ENCODE measurements at places on chromosomes 2 and 18.

DNA sequence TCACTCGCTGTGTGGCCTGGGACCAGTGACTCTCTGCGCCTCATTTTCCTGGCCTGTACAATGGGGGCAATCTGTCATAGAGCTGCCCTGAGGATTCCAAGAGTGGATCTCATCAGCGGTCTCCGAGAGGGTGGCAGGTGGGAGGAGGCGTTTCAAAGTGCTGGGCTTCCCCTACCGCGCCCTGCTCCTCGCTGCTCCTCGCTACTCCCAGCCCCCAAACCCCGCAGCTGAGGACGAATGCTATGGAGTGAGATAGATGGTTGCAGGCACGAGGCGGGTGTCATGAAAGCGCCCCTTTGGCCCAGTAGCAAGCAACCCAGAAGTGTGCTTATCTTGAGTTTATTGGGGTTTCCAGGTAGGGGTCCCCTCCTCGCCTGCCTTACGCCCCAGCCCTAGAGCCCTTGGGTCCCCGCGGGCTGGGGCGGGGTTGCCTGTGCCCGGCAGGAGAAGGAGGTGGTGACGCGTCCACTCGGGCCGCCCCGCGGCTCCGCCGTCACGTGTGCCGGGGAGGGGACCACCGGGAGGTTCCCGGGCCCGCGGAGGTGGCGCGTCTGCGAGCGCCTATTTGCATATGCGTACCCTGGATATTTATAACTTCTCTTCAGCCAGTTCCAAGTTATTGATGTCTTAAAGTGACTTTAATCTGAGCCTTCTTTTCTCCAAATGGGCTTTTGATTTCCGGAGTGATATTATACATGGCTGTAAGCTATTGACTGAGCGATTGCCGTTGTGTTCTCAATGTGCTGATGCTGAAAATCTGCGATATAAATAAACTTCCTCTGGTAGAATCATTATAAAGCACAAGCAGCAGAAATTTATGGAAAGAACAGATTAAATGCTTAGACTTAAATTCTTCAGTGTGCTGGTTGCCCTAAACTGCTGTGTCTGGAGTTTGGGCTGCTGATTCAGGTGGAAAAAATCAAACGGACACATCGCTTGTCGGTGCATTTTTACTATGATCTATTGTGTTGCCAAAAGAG is 263.7 kb downstream of the ATAD2B start:
- DNase-seq, result no peak

GRCh38 chr2:74415762-74416395 is 5.5 kb downstream of the C2orf81 start:
- no peak for DNase-seq

DNA sequence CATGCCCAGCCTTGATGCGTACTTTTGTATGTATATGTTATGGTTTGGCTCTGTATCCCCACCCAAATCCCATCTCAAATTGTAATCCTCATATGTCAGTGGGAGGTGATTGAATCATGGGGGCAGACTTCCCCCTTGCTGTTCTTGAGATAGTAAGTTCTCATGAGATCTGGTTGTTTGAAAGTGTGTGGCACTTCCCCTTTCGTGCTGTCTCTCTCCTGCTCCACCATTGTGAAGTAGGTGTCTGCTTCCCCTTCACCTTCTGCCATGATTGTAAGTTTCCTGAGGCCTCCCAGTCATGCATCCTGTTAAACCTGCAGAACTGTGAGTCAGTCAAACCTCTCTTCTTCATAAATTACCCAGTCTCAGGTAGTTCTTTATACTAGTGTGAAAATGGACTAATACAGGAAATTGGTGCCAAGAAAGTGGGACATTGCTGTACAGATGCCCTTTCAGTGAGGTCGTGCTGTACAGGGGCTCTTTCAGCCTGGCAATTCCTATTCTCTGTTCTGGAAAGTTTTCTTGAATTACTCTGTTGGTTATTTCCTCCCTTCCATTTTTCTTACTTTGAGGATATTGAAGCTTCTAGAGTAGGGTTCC is 38.2 kb downstream of the KCMF1 start:
- DNase-seq, result no peak

DNA sequence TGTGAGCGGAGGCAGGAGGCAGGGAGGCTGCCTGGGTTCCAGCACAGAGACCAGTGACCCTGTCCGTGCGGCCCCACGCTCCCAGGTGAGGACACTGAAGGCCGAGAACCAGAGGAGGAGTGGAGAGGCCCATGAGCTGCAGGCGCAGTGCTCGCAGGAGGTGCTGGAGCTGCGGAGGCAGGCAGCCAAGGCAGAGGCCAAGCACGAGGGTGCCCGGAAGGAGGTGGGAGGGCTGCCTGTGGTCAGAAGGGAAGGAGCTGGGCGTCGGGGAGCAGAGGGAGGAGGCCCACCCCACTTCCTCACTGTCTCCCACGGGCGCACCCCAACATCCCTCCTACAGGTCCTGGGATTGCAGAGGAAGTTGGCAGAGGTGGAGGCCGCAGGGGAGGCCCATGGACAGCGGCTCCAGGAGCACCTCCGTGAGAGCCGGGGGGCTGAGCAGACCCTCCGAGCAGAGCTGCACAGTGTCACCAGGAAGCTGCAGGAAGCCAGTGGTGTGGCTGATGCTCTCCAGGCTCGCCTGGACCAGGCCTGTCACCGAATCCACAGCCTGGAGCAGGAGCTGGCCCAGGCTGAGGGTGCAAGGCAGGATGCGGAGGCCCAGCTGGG is 33.0 kb upstream of the SNED1 start:
- DNase-seq, result no peak

DNA sequence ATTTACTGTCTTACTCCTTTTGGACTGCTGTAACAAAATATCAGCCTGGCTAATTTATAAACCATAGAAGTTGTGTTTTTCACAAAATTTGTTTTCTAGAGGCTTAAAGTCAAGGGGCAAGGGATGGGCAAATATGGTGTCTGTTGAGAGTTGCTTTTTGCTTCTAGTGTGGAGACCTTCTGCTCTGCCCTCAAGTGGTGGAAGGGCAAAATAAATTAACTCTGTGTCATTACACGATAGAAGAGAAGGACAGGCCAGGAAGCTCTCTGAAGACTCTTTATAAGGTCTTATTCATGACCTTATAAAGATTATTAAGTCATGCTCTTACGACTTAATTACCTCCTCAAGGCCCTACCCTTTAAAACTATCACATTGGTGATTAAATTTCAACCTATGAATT is 181.2 kb upstream of the LRATD1 start:
- DNase-seq, result no peak

DNA sequence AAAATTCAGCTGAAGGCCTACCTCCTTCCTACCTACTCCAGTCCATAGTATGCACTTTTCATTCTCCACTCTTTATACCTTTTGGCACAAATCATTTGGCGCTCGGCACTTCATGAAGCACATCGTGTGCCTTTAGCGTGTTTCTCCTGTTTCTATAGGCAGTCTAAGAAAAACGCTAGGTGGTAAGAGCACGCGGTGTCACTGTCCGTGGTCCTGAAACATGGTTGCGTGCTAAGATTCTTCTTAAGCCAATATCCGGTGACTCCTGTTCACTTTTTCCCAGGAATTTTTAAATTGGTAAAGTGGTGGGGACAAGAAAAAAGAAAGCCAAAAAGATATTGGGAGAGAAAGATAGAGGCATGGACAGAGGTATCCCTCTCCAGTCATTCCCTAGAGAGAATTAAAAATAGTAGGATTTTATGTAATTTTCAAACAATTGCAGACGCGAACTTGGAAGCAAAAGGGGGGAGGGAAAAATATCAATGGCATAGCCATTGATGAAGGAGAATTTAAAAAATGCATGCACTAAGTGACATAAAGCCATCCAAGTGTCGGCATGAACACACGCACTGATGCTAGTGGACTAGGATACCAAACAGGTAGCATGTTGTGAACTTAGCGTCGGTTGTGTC is 1.4 kb upstream of the CTNNA2 start:
- DNase-seq, result peak; percentile 6

DNA sequence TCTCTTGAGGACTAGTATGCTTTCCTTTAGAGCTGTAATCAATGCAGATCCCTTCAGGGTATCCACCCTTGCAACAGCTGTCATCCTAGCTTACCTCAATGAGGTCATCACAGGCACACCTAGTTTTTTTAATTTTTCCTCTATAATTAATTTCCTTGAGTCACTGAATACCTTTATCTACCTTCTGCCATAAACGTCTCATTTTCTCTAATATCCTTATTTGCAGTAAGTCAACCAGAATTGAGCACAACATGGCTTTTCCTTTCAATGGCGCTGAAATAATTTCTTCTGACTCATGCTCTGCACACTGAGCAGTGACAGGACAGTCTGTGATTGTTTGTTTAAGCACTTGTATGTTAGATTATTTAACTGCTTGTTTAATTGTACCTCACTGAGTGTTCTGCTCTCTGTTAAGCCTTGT is 49.4 kb downstream of the ETAA1 start:
- DNase-seq, result no peak

GRCh38 chr18:23536204-23536603 is 32.9 kb downstream of the RMC1 start:
- no peak for DNase-seq

DNA sequence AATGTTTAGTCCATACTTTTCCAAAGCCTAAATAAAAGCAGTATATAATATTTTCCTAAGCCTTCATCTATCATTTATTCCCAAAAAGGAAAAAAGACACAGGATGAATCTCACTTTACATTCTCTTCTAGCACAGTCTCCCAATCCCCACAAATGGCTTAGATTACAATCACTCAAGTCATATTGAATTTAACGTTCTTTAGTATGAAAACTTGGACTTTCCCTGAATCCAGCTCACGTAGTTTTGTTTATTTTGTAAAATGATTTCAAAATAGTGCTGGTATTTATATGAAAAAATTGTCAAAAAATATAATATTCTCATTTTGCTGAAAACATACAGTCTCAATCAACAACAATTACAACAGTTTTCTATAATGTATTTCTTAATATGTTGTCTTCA is 137.7 kb upstream of the CCDC150 start:
- DNase-seq, result no peak

DNA sequence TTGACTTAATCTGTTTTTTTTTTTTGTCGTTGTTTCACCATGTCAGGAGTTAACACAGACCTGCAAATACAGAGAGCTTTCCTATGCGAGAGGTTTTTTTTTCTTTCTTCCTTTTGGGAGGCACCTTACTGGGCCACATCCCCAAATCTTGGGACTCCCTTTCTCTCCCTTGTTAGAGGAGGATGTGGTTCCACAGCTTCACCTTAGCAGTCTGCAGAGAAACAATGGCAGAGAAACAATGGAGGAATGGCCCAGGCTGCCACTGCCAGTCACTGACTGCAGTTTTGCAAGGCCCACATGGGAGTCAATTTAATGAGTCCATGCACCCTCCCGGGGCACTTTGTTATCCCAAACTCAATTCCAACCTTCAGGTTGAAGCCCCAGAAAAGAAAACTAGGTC is 20.8 kb upstream of the PDK1 start:
- DNase-seq, result no peak

- no peak for DNase-seq
Measured at GRCh38 chr18:68780802-68781635, 16.9 kb upstream of the CCDC102B start.

DNA sequence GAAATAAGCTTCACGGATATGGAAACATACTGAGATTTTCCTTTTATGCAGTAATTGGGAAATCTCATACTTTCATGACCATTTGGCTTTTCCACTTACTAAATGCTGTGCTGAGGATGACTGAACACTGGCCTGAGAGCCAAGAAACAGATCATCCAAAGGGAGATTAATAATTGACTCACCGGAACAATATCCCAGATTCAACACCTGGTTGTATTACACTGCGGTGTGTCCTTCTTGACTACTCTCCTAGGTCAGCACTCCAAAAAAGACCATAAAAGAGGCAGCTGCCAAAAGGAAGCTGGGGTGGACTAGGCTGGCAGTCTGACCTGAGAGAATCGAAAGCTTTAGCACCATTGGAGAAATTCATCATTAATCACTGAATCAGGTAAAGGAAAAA is 469.1 kb downstream of the CBLN2 start:
- no peak for DNase-seq

DNA sequence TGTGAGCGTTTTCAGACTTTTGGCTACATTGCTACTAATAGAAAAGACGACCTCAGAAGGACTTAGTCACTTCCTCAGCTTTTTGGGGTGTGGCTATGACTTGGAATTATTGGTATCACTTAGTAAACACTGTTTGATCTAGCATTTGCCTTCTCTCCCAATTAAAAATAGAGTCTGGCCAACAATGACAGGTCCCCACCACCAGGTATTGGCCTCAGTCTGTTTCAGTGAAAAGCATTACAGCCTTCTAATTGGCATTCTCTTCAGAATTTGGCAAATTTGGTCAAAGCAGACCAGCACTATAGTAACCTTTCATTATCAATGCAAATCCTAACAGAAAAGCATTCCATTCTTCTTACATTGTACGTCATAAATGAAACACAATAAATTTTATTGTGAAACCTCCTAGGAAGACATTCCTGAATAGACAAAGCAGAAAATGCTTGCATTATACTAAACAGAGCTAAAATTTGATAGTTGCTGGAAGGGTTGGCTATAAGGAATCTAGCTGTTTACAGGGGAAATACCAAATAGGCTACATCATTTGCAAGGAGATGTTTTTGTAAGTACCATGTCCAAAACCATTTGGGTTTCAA is 613.9 kb downstream of the IRS1 start:
- DNase-seq, result no peak

- DNase-seq, result no peak
Measured at GRCh38 chr2:213108308-213108707, 43.1 kb downstream of the IKZF2 start.

DNA sequence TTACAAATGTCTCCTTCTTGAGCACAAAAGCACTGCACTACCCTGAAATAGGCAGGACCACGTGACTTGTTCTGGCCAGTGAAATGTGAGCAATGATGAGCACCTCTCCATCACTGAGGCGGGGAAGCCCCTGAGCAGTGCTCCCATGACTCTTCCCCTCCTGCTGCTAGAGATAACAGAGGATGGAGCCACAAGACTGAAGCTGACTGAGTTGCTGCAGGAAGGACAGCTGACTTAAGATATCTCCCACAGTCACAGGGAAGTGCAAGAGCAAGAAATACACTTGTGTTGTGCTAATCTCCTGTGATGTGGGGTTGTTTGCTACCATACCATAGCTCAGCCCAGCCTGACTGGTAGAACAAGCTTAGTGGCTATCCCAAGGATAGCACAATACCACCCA is 38.7 kb downstream of the STK39 start:
- DNase-seq, result peak; percentile 30

DNA sequence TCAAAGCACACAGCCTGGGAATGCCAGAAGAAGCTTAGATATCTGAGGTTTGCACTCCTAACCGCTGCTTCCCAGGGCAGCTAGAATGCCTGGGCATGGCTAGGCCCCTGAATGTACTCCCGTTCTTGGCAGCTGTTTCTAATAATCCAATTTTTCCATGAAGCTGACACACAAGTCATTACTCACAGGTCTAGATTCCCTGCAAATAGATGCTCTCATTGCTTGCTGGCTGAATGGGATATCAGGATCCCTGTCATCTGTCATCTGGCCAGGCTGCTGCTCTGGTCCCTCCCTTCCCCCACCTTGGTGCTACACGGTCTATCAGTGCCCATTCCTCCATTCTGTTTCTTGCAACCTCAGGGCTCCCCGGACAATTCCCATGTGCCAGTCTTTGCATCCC is 40.7 kb upstream of the TEX51 start:
- no peak for DNase-seq

GRCh38 chr2:20349513-20349921 is 1.1 kb downstream of the PUM2 start:
- no peak for DNase-seq

GRCh38 chr2:163527381-163527780 is 208.4 kb downstream of the FIGN start:
- DNase-seq, result no peak

GRCh38 chr2:38619458-38620164 is 16.9 kb upstream of the HNRNPLL start:
- no peak for DNase-seq

GRCh38 chr2:120959426-120959825 is 223.8 kb downstream of the GLI2 start:
- no peak for DNase-seq

- no peak for DNase-seq
Measured at GRCh38 chr18:65822826-65823225, 72.0 kb downstream of the CDH7 start.
